Naive B cell (primary cell): ENCODE measurements at places on chromosomes 1 and 21. TPM values are rescaled to one million over a fixed set of nuclear protein-coding genes. Genes with fewer than 3 reads are reported as not detected.

DNA sequence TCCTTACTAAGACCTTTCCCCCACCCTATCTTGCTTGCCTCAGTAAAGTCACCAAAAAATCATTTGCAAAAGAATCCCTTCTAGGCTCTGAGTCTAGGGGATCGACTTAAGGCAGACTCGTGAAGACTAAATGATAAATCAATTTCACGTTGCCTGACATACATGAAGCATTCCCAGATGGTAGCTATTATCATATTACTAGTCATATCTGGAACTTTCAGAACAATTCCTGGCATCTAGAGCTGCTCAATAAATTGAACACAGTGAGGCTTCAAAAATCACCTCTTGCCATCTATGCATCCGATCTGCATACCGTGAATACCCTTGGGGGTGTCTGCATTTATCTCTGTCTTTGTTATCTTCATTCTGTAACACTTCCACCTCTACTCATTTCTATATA is 49.6 kb upstream of the DAB1 start:
- DNase-seq: no peak

Gene EPHB2
- not detected for polyA plus RNA-seq

DNA sequence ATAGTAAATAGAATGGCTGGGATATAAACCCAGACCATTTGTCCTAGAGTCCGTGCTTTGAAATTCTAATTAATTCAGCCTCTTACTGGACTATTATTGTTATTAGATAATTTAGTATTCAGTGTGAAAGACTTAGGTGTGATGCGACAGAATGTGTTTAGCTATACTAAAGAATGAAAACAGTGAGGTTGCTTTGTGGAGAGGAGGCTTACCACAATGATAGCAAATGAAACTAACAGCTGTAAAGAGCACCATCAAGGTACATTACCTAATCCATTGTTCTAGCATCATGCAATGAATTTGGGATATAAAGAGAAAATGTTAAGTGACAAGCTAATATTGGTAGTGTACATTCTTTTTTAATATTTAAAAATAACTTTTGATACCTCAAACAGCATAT is 911.1 kb downstream of the KCNT2 start:
- no peak for DNase-seq

GRCh38 chr21:30713766-30714165 is 4.8 kb downstream of the KRTAP21-3 start:
- DNase-seq: no peak

Gene SPRR3
- not detected for polyA plus RNA-seq

- no peak for DNase-seq
Observed at GRCh38 chr1:31714442-31715086, 10.7 kb upstream of the COL16A1 start.

Gene NTMT2
- not detected for polyA plus RNA-seq

Gene PCP4
- polyA plus RNA-seq: not detected

Gene GFI1
- polyA plus RNA-seq: not detected

GRCh38 chr1:62796221-62796620 is 12.3 kb downstream of the ATG4C start:
- peak; percentile 71 for DNase-seq

Gene RGS5
- polyA plus RNA-seq: 1.4 TPM

GRCh38 chr1:237048803-237049202 is 6.8 kb downstream of the RYR2 start:
- no peak for DNase-seq
